ENCODE measurements at places on chromosomes 1 and 21.

DNA sequence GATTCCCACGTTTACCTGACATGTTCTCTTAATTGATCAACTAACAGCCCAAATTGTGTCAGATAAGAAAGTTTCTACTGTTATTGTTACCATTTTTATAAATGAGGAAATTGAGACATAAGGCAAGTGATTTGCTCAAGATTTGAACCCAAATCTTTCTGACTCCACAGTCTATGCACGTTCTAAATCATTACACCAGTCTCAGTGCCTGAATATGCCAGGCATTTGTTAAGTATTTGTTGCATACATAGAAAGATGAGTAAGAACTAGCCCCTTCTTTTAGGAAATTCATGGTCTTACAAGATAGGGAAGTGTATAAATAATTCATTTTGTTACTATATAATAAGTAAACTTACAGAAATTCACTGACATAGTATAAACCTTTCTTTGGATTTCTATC lies 7.1 kb upstream of the CD101 start:
- DNase-seq: peak; percentile 70

- no peak for DNase-seq
These were observed 39.4 kb upstream of the CCDC27 start for GRCh38 chr1:3712573-3713535.

DNA sequence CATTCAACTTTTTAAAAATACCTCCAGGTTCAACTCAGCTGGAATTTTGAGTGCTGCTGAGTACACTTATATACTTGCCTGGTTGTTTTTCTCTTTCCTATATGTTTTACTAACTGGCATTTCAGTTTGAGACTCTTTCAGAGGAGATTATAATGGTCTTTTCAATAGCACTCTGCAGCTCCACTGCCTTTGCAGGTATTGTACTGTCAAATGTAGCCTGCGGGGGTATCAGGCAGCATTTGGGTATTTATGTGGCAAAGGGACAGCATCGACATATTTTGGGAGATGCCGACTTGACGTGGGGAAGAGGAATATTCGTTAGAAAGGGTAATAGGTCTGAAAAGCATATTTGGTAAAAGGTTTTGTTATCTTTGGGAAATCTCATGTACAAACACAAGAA lies 11.1 kb upstream of the TGFBR3 start:
- no peak for DNase-seq

DNA sequence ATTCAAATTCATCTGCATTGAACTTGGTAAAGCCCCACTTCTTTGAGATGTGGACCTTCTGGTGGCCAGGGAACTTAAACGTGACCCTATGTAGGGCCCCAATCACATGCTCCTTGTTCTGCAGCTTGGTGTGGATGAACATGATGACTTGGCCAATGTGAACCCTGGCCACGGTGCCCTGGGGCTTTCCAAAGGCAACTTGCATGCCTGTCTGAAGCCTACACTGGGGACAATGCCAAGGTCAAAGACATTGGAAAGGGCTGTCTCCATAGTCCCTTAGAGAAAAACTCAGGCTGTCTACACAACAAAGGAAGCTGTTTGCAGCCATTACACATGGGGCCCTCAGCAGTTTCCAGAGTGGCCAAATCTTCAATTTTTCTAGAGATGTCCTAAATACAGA lies 8.9 kb upstream of the VPS13D start:
- DNase-seq: no peak

- no peak for DNase-seq
These were observed 70.4 kb downstream of the PLEKHA6 start for GRCh38 chr1:204289280-204289679.

DNA sequence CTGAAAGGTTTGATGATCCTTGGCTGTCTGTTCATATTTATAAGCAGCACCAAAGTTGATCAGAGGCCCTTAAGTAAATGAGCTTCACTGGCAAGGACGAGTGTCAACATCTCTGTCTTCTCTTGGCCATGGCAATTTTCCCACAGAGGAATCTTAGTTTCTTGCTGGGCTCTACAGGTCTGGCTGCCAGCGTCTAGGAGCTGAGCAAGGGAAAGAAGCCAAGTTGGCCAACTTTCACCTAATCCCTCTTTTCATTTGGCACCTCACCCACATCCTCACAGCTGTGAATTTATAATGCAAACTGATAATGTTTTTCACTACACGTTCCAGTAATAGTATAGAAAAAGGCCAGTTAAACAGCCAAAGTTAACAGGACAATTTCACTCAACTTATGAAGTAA lies 99.0 kb upstream of the LBR start:
- no peak for DNase-seq

DNA sequence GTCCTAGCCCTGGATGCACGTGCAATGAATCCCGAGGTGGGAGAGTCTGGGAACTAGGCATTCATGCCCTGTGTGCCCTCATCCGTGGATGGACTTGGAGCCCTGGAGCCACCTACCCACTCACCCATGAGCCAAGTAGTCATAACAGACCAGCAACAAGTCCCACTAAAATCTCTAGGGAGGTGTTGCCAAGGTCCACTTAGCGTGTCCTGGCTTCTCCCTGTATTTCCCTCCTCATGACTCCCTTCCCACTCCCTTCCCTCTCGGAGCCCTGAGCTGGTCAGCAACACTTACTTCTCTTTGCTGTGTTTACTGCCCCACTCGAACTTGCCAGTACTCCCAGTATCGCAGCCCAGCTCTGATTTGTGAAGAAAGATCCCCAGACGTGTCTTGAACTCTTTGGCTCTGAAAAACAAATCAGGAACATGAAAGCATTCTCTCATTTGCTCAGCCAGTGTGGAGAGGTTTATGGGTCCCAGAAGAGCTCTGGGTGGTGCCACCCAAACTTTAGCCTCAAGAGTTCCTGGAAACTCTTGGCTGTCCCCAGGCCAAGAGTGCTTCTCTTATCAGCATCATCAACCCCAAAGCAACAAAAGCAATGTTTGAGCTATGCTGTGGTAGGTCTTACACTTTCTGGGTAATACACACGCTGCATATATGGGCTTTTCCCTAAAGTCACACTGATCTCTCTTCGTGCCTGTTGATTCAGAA lies 1.1 kb downstream of the RGS16 start:
- no peak for DNase-seq

DNA sequence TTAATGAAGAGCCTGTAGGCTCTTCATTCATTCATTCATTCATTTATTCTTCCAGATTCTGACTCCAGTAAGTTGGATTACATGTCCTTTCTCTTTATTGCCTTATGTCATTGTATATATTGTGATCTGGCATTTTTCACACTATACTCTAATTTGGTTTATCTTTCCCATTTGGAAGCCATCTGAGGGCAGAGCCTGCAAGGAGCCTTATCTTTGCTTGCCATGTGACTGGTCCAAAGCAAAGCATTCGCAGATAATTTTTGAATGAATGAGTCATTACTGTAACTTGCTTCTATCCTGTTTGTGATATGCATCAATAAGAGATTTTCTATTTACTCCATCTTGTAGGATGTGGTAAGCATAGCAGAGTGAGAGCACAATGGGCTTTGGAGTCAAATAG lies 108.4 kb upstream of the DAB1 start:
- DNase-seq: no peak

DNA sequence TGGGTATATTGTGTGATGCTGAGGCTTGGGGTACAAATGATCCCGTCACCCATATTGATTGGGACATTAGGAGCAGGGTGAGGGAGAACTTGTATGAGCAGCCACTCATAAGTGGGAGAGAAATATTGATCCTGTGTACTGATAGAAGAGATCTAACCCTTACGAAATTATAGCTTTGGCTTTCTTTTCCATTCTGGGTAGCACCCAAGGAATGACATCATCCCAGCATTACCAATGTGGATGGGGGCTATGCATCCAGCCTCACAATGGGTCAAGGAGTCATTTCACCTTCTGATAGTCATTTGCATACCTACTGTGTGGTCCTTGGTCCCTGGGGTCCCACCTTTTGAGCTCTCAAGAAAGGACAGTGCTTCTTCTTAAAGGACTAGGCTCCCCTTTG lies 1.9 kb upstream of the NAV1 start:
- DNase-seq: no peak

DNA sequence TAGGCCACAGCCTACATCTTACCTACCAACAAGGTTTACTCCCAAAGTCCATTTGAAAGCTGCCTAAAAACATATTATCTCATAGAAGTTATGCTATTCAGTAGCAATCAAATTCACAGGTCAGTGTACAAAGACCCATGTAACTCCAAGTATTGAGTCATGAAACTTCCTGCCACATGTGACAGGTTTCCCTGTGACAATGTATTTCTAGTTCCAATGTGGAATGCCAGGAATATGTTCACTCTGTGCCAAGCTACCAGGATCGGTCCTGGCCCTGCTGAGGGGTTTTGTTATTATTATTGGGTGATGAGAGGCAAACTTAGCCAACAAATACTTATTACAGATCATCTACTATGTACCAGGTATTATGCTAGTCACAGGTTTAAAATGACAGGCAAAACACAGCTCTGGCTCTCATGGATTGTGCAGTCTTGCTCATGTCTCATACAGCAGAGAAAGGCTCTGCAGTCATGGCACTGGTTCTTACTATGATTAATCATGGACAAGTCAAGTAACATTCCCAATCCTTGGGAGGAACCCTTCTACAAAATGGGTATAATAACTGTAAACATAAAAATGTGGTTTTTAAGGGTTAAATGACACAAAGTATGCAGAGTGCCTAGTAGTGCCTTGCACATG lies 22.5 kb downstream of the DPH5 start:
- DNase-seq: no peak

GRCh38 chr1:110298991-110299390 lies 40.2 kb upstream of the RBM15 start:
- DNase-seq: no peak

DNA sequence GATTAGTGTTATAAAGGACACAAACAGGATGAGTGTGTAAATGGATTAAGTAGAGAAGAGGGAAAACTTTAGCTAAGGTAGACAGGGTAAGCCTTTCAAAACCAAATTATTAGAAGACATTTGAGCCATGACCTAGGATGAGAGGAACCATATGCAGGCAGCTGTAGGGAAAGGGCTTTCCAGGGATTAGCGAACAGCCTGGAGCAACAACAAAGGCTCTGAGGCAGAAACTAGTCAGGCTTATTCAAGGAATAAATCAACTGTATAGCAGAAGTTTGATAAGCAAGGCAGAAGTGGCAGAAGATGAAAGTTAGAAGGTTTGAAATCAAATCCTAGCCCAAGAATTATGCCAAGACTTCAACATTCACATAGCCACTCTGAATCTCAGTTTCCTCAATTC lies 21.3 kb downstream of the AIDA start:
- no peak for DNase-seq

DNA sequence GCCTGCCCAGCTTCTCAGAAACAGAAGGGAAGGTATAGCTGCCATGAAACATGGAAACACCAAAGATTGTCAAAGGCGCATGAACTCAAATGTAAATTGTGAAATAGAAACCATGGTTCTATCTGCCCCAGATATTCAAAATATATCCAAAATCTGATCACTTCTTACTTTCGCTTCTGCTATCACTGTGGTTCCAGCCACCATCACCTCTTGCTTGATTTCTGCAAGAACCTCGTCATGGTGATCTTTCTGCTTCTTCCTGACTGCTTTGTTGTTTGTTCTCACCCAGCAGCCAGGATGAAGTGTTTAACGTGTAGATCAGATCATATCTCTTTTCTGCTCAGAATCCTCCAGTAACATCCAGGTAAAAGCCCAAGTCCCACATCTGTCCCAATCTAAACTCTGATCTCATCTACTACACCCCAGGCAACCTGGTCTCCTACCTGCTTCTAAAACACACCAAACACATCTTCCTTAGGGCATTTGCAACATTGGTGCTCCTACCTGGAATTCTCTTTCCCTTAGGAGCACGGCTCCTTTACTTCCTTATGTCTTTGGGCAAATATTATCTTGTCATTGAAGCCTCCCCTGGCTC lies 10.5 kb upstream of the LMO4 start:
- no peak for DNase-seq

- no peak for DNase-seq
These were observed 362.8 kb downstream of the GPATCH2 start for GRCh38 chr1:217268058-217268457.

GRCh38 chr1:203199816-203200571 lies 13.5 kb upstream of the CHI3L1 start:
- DNase-seq: peak; percentile 87

DNA sequence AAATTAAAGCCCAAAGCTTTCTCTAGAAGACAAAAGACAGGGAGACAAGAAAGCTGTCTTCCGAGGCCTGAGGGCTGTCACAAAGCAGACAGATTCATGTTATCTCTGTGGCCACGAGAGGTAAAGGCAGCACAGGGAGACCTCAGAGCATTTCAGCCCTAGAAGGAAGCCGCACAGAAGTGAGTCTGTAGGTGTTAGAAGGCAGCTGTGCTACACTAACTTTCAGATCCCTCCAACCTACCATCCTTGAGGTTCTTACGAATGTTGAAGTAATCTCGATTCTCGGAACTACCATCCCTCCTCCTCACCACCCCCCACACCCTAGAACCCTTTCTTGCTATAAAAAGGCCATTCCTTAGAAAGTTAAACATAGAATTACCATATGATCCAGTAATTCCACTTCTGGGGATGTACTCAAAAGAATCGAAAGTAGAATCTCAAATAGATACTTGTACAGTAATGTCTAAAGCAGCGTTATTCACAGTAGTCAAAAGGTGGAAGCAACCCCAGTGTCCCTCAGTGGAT lies 21.5 kb upstream of the LYST start:
- peak; percentile 78 for DNase-seq

DNA sequence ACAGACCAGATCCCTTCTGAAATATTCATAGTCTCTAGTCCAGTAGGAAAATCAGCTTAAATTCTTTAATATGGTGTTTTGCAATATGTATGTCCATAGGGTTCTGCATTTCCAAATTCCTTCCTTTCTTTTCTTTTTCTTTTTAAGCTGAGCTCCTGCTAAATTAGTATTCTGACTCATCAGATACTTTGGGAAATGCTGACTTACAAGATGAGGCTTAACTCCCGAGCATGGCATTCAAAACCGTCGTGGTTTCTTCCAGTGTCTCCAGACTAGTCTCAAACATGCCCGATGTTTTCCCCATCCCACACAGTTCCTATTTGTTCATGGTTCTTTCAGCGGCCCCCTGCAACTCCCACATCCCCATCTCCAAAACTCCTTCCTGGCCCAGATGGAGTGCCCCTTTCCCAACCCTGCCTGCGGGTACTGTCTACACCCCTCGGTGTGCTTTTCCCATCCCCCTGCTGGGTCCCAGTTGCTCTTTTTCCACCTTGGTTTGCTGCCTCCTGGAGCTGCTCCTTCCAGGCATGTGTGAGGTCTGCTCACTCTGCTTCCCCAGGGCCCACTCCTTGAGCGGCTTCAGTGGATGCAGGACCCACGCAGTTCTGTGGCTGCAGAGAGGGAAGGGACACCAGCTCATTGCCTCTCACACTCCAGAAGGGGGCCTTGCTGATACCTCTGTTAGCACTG lies 19.5 kb upstream of the ETV3 start:
- peak; percentile 24 for DNase-seq

DNA sequence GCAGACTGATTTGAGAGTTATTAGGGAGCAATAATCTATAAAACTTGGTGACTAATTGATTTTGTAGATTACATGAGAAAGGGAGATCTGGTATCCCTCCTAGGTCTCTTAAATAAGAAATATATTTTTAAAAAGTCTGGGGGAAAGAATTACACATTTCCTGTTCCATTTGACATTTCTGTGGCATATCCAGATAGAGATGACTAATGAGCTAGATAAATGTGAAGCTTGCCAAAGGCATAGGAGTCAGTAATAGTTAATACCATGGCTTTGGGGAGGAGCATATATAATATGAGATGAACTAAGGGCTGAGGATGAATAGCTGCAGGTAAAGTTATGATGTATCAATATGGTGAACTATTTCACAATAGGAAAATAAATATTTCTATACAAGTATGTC lies 663.7 kb downstream of the PTPRC start:
- DNase-seq: no peak

Measured in inflammatory macrophage (primary cell).